ENCODE measurements at places on chromosomes 2 and 18.
A peak's percentile ranks its signal among the peaks of the same experiment; 100 is the strongest.

GRCh38 chr2:33411765-33412164 lies 64.7 kb upstream of the RASGRP3 start:
- no peak for DNase-seq

- no peak for DNase-seq
Measured at GRCh38 chr18:27276886-27277285, 91.8 kb upstream of the CHST9 start.

DNA sequence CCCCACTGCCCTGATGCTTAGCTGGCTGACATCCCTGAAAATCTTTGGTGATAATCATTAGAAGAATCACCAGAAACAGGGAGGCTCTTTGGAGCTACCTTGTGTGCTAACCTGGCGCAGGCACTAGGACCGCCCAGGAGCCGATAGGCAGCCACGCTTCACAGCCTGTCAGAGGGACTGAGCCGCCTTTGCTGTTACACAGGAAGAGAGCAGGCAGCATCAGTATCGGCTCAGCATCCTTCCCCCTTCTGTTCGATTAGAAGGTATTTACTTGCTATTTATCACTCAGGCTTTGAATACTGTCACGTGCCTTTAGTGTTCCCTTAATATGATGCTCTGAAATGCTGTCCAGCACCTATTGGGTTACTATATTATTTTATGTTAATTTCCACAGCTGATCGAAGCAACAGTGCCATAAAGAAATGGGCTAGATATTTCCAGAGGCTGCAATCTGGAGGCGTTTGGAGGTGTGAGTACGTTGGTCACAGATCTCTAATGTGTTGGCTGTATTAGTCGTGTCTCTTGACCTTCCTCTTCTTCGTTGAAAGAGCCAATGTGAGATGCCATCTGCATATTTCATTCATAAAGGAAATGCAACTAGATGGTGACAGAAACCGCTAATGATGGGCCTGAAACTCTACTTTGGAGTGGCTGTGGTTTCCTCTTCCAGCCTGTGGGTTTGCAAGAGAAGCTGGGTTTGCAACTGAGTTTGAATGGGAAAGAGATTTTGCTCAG lies 110.4 kb upstream of the RAB27B start:
- peak; percentile 16 for DNase-seq

DNA sequence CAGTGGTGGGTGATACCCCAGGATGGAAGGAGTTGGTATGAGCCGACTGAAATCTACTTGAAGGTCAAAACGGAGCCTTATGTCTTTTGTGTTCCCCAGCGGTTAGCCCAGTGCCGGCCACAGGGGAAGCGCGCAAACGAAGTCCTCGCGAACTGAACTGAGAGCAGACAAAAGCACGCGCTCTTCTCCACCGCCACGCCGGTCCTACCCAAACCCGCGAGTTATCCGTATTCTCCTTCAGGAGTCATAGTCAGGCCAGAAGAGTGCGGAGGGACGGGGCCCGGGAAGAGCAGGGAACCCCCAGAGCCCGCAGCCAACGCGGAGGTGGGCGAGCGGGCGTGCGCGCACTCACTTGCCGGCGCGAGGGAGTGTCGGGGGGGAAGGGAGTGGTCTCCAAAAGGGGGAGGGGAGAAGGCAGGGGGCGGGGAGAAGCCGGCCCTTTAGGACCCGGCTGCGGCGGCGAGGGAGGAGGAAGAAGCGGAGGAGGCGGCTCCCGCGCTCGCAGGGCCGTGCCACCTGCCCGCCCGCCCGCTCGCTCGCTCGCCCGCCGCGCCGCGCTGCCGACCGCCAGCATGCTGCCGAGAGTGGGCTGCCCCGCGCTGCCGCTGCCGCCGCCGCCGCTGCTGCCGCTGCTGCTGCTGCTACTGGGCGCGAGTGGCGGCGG lies at the start of gene IGFBP2:
Gene IGFBP2, plus strand, starts transcription at position 469 of the 664 bp plus-strand sequence. Its CDS starts 104 bp downstream, at position 573.
- no peak for DNase-seq

DNA sequence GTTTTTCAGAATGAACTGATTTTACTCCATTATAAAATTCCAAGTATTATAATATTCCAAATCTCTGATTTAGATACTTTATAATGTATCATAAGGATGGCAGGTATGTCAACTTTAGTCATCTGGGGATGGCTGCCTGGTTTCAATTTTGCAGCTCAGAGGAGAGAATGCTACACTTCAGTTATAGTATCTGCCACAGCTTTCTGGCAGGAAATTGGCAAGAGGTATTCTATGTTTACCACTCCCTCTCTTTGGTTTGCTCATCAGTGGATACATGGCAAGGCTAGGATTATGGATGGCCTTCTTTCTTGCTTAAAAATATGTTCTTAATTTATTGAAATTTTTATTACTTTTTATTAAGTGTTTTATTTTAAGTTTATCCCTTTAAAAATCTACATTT lies 67.0 kb upstream of the TNFRSF11A start:
- DNase-seq: no peak

- DNase-seq: no peak
Measured at GRCh38 chr2:221554769-221555493, 17.2 kb downstream of the EPHA4 start.

- no peak for DNase-seq
Measured at GRCh38 chr18:49610022-49610445, 48.2 kb downstream of the LIPG start.

GRCh38 chr2:241334813-241335212 lies 19.1 kb downstream of the SEPTIN2 start:
- DNase-seq: no peak

- DNase-seq: no peak
Measured at GRCh38 chr2:174020926-174021662, 55.9 kb upstream of the SP3 start.

DNA sequence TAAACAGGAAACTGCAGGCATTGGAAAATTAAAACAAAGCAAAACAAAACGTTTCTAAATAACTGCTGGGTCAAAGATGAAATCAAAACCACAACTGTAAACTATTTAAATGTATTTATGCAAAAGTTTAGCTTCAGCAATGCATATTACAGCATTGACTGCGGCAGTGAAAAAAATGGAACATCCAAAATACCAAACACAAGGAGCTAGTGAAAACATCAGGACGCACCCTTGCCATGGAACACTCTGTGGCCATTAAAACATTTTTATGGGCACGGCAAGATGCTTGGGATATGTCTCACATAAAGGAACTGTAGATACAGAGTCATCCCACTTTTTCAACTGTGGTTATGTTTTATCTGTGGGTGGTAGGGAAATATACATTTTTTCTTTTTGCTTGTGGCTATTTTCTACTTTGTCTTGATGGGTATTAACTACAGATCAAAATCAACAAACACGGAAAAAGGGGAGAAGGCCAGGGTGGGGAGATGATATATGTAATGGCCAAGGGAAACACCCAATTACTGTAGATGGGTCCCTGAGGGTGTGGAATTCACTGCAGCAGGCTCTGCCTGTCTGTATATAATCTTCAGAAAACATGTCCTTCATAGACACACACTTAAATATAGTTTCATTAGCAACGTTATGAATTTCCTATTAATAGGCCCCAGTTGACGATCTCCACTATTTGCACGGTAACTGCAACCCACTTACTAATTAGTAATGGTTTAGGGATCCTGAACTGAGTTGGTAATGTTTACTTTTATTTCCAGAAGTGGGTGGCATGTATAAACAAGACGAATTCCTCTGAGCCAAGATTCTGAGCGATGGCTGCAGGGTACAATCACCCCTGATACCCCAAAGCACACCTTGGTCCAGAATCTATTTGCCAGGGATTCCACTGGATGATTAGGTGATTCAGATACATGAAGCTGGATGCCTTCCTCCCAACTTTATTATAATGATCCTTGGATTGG lies 110.5 kb downstream of the ACKR3 start:
- DNase-seq: no peak

GRCh38 chr2:145572238-145572637 lies 1052.3 kb upstream of the ZEB2 start:
- no peak for DNase-seq

GRCh38 chr2:207073412-207073800 lies 92.3 kb downstream of the KLF7 start:
- DNase-seq: no peak

DNA sequence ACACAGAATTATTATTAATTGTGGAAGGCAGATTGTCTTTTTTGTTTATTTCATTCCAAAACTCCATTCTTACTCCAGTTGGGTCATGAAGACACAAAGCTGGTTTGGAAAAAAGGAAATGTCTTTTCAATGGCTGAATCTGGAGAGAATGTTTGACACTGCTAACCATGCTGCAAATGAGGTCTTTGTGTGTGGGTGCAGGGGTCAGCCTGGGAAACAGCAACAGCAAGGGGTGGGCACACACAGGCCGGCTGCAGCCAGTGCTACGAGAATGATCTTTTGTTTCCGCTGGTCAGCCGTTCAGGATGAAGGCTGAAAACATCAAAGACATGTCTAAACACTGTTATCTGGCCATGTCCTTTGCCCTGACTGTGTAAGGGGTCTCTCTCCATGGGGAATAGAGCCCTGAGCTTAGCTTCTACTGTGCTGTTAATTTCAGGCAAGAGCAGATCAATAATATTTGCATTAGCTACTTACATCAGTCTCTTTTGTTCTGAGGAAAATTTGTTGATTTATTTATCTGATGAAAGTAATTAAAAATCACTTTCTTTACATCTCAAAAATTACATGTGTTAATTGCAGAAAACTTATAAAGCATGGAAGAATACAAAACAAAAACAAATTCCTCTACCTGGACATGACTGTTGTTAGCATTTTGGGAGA lies 33.3 kb upstream of the E2F6 start:
- no peak for DNase-seq

DNA sequence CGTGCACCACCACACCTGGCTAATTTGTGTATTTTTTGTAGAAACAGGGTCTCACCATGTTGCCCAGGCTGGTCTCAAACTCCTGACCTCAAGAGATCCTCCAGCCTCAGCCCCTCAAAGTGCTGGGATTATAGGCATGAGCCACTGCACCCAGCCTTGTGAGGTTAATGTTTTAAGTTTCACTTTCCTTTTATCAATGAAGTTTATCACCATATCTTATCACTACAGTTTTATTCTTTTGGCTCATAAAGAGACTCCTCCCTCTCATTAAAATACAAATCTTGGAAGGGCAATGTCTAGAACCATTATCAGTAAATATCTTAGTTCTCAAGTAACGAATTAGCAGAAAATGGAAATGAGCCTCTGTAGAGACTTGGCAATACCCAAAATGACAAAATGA lies 173.8 kb downstream of the BCL11A start:
- no peak for DNase-seq

DNA sequence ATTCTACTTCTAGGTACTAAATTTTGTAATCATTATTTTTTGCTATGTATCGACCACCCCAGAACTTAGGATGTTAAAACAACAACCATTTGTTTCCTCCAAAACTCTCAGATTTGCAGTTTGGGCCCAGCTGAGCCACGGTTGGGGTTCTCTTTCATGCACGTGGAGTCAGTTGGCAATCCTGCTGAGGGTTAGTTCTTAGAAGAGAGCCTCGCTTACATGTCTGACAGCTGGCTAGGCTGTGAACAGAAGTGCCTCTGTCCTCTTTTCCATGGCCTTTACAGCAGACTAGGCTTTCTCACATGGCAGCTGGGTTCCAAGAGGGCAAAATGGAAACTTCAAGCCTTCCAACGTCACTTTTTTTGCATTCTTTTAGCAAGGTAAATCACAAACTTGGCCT lies 9.3 kb upstream of the RGPD4 start:
- no peak for DNase-seq

- no peak for DNase-seq
Measured at GRCh38 chr18:78979056-78979729, 425 bp upstream of the SALL3 start.

DNA sequence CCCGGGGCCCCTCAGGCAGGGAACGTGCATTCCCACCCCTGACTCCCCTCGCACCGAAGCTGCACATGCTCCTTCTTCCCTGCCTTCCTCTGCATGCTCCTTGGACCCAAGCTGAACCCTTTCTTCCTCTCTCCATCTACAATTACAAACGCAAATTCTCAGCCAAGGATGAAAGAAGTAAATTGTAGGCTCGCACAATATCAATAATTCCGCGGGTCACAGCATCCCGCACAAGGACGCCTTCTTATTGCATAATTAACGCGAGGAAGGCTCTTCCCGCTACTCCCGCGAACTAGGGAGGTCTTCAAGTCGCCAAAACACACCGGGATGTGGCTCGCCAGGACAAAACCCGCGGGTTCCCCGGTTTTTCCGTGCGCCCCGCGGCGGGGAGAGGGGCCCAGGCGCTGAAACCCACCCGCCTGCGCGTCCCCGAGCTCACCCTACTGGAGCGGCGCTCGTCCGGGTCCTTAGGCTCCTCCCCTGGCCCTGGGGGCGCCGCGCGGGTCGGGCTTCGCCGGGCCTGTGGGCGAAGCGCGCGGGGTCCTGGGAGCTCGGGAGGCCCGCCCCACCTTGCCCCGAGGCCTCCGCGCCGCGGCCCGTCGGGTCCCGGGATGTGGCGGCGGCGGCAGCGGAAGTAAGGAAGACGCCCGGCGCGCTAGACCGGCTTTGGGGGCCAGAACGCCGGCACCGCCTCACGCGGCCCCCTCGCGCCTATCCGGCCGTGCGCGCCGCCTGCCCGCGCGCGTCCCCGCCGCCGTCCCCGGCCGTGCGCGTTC lies at the start of gene CHST10:
Gene CHST10, minus strand, starts transcription at position 734 of the 776 bp plus-strand sequence. CDS start 10,993 bp downstream, outside the sequence.
- peak; percentile 25 for DNase-seq

All from activated T-cell treated with anti-CD3 and anti-CD28 coated beads for 1 hour (primary cell).